ENCODE measurements at places on chromosomes 1 and 21. TPM values are rescaled to one million over a fixed set of nuclear protein-coding genes. Genes with fewer than 3 reads are reported as not detected.

- no peak for DNase-seq
These were observed 122.8 kb downstream of the GALNT2 start for GRCh38 chr1:230189824-230190223.

DNA sequence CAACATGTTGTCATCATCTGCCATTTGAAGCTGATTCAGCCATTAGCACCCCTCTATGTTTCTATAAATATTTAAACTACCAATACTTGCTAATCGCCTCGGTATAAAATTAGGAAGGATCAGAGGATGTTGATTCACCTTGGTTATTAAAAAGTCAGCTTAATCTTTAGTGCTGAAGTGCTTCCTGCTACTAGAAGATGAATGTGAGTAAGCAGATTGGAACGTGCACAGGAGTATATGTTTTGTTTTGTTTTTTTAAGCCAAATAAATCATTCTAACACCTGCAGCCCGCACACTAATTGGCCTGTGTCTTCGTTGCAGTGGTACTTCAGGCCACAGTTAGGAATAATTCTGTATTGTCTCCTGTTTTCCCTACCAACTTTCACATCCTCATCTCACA, 485.7 kb downstream of the AJAP1 start:
- no peak for DNase-seq

GRCh38 chr1:109290998-109291397, 8.1 kb upstream of the PSRC1 start:
- no peak for DNase-seq

- no peak for DNase-seq
These were observed 1.8 kb upstream of the CNR2 start for GRCh38 chr1:23914921-23915320.

- DNase-seq = peak; percentile 11
These were observed 164.2 kb upstream of the C1orf21 start for GRCh38 chr1:184222652-184223052.

GRCh38 chr1:3776231-3776961, 3.8 kb downstream of the SMIM1 start:
- DNase-seq = no peak

DNA sequence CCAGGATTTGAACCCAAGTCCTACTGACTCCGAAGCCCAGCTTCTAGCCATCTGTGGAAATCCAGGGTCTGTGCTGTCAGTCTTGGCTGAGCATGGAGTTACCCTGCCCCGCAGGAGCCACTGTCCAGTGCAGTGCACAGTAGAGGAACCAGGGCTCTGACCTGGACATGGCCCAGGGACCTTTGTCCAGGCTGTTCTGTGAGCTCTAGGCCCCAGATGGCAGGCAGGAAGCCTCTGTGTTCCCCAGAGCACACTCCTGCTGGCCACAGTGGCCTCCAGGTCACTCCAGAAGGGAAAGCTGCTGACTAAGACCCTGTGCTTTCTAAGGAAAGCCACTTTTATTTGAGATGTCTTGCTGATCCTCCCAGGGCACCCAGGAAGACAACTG, 13.8 kb downstream of the S100A7A start:
- DNase-seq = no peak

- no peak for DNase-seq
These were observed 97.8 kb downstream of the SLC45A1 start for GRCh38 chr1:8415526-8416278.

DNA sequence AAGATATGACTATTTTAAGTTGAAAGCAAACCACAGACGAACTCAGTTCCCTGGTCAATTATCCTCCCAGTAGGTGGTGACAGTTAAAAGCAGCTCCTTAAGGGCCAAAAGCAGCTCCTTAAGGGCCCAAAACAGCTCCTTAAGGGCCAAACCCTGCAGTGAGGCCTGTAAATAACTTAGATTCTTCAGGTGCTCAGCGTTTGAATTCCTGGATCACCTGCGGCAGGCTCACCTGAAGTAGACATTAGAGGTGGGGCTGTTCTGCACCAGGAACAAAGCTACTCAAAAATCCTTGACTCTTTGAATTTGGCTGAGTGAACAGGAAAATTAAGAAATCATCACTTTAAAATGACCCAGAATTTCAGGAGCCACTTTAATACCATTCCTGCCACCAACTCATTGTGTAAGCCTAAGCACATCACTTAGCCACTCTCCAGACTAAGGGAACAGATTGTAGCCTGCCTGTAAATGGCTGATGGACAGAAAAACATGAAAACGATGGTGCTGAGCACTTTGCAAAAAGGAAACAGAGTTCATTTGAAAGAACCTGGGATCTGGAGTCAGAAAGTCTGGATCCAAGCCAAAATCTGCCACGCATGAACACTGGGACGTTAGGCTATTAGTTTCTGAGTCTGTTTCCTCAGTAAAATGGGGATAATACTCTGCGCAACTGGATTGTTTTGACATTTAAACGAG, 126.9 kb downstream of the LRIG2 start:
- no peak for DNase-seq

- DNase-seq = no peak
These were observed 2.5 kb upstream of the TRAPPC3 start for GRCh38 chr1:36151845-36152203.

GRCh38 chr1:161945306-161946060, 78.2 kb downstream of the OLFML2B start:
- DNase-seq = no peak

GRCh38 chr1:200306944-200307754, 102.7 kb downstream of the ZNF281 start:
- DNase-seq = peak; percentile 17

Gene OR2L3
- not detected for total RNA-seq

Gene S100A10
- 2.8 TPM for total RNA-seq

Gene MAEL
- total RNA-seq = 0.10 TPM

Gene FCAMR
- not detected for total RNA-seq

Gene EFHD2
- total RNA-seq = 107 TPM

Gene CELA3A
- 9.0 TPM for total RNA-seq
